Stimulated activated CD8-positive, alpha-beta memory T cell treated with anti-CD3 and anti-CD28 coated beads, Interleukin-7, amount 100 ng/mL, for 48 hours (primary cell): ENCODE measurements at places on chromosomes 2 and 18.
A peak's percentile ranks its signal among the peaks of the same experiment; 100 is the strongest.

DNA sequence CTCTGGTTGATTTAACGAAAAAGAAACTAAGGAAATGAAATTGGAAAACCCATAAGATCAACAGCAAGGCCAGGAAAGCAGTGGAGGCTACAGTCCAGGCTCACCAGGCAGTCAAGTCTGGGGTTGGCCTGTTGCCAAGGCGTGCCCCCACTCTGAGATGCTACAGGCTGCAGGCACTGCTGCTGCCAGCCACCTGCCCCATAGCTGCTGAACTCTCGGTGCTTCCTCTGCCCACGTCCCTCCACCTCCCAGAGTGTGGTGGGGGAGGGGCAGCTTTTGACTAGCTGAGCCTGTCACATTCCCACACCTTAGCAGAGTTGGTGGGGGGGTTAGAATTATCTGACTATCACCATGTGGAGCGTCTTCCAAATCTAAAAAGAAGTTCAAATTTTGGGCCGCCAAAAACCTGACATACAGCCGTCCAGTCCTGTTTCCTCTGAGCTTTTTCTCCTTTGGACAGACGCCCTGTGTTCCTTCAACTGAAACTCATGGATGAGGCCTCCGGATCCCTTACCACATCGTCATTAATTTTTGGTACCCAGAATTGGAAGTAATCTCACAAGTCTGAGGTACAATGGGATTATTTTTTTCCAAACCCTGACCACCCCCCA lies 3.9 kb upstream of the SH3RF3 start:
- DNase-seq, result no peak

GRCh38 chr2:25548601-25549000 lies 124.8 kb downstream of the DTNB start:
- DNase-seq, result no peak

- DNase-seq, result no peak
Observed at GRCh38 chr2:64839844-64840243, 149.4 kb upstream of the SLC1A4 start.

DNA sequence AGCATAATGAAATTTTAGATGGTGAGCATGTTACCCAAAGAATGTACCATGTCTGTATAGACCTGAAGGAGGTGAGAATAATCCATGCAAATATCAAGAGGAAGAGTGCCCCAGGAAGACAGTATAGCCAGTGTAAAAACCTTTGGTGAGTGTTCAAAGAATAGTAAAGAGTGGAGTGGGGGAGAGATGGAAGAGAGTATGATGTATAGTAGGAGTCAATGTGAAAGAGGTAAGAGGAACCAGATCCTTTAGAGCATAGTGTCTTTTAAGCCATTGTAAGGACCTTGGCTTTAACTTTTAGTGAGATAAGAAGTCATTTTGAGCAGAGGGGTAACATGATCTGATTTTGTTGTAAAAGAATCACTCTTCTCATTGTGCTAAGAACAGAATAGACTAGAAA lies 1052.3 kb upstream of the ZEB2 start:
- DNase-seq, result no peak

GRCh38 chr2:133271105-133271504 lies 297.2 kb downstream of the NCKAP5 start:
- no peak for DNase-seq

DNA sequence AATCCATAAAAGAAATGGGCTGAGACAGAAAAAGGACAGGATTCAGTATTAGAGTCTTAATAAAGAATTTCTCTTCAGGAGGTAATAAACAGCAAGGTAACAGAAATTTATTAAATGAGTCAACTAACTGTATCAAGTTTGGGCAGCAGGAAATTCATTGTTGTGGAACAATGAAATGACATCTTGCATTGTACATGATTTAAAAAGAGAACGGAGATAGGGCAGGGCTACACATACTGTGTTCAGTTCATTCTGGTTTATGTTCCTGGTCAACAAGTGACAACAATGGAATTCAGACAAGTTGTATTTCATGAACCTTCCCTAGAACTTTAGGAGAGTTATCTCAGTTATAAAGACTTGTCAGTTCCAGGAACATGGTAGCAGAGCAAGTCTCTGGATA lies 961.3 kb downstream of the SOCS6 start:
- no peak for DNase-seq

DNA sequence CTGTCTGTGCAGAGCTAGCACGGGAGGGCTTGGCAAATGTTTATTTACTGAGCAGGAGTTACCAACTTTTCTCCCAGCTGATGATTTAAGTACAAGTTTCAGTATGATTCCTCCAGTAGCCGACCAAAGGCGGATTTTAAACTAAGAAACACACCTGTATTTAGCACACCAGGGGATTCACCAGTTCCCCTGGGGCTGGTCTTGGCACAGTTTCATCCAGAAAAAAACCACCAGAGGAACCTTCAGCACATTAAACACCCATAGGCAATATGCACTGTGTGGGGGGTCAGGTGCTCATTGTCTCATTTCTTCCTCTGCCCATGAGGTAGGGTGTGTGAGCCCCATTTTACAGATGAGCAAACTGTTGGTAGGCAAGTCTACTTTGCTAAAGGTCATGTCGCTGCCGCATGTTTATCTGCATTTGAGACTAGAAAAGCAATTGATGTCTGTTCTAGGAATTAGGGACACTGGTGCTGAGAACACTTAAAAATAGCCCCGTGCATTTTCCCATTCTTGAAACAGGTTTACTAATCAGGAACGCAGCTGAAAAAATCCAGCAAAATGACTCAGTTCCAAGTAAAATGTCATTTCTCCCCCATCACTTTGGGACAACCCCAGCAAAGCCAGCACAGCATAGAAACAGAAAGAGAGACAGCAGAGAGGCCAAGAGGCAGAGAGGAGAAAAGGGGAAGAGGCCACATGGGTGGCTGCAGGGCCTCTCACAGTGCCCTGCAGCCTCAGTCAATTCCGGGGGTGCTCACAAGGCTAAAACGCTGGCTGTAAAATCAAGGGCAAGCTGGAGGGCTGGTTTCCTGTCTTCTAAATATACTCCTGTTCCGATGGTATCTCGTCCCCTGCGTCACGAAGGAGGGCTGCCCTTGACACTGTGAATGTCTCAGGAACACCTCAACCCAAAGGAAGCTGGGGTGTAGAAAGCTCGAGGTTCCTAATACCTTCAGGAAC lies 166.8 kb upstream of the ID2 start:
- DNase-seq, result peak; percentile 66

DNA sequence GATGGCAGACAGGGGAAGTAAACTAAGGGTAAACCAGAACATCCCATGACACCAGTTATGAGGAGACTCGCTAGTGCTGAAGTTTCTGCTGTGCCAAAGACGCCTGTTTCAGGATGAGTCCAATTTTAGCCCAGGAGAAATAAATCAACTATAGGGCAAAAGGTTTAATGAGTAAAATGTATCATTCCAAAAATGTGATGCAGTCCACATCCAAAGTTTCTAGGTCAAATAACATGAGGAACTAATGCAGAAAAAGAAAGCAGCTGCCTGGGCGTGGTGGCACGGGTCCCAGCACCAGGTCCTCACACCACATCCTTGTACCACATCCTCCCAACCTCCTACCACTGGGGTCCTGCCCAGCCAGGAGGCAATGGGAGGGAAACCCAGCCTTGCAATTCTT lies 126.9 kb upstream of the CTAGE1 start:
- no peak for DNase-seq

GRCh38 chr2:65866148-65866547 lies 433.7 kb upstream of the SPRED2 start:
- DNase-seq, result no peak
